NCI-H1694 treated with DMSO at 0.1 percent for 48 hours (cell line): ENCODE measurements at places on chromosomes 12 and 14.

DNA sequence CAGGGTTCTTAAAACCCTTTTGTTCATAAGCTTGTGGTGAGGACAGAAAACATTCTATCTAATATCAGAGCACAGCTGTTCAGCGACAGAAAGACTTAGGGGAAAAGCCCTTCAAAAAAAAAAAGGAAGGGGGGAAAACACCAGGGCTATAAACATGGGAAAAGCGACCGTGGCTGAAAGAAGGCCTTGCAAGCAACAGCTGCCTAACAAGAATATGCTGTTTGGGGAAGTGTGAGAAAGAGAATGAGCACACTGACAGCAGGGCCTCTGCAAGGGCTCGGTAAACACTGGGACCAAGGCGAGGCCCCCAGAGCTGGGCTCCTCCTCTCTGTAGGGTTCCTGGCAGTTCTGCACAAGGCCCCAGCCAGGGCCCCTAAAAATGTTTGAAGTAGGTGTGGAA, 27.4 kb upstream of the CCND2 start:
- no peak for DNase-seq

DNA sequence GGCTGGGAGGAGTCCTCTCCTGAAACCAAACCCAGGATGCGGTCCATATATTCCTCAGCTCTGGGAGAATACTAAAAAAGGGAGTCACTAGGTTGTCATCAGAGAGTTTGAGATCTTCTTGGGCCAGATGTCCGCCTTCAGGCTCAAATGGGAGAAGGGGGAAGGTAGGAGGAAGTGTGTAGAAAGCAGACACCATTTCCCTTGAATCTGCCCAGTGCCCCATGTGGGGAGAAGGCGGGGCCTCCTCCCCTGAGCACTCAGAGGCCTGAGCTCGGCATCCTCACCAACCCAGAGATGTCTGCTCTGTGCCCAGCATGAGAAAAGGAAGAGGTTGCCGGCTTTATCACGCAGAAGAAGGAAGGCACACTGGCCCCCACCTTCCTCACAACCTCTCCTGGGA, 37.3 kb downstream of the LTBP2 start:
- DNase-seq: no peak

DNA sequence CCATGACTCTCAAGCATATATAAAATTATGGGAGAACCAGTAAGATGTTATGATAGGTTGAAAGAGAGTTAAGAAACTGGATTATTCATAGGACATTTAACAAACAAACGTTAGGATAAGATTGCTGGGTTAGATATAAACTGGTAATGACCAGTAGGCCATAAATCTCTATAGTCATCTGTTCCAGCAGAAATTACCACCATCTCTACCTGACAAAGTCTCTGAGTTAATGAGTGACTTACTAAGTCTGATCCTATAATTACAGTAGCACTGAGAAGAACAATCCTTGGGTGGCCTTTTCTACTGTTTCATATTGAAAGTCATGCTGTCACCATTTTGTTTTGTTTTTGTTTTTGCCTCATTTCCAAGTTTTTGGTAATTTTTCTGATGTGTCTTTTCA, 136.9 kb upstream of the CNOT2 start:
- DNase-seq: no peak

- no peak for DNase-seq
Observed at GRCh38 chr12:130806574-130806973, 32.5 kb downstream of the STX2 start.

DNA sequence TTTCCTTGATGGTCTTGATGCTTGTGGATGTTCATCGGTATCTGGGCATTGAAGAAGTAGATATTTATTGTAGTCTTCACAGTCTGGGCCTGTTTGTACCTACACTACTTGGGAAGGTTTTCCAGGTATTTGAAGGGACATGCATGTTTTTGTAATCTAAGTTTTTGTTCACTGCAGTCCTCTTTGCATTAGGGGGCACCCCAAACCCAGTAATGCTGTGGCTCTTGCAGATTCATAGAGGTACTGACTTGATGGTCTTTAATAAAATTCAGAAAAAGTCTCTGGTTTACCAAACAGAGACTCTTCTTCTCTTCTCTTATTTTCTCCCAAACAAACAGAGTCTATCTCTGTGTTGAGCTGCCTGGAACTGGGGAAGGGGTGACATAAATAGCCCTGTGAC, 150.9 kb upstream of the SLC16A7 start:
- no peak for DNase-seq

- peak; percentile 44 for DNase-seq
Observed at GRCh38 chr12:44876544-44877410, 662 bp upstream of the NELL2 start.

DNA sequence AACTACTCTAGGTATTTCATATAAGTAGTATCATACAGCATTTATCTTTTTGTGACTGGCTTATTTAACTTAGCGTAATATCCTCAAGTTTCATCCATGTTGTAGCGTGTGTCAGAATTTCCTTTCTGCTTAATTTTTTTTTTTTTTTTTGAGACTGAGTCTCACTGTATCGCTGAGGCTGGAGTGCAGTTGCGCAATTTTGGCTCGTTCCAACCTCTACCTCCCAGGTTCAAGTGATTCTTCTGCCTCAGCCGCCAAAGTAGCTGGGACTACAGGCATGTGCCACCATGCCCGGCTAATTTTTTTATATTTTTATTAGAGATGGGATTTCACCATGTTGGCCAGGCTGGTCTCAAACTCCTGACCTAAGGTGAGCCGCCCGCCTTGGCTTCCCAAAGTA, 28.9 kb downstream of the PNMA1 start:
- no peak for DNase-seq

- DNase-seq: no peak
Observed at GRCh38 chr12:106389151-106389550, 31.6 kb downstream of the POLR3B start.

GRCh38 chr14:99736603-99737371, 52.7 kb downstream of the CYP46A1 start:
- DNase-seq: no peak

DNA sequence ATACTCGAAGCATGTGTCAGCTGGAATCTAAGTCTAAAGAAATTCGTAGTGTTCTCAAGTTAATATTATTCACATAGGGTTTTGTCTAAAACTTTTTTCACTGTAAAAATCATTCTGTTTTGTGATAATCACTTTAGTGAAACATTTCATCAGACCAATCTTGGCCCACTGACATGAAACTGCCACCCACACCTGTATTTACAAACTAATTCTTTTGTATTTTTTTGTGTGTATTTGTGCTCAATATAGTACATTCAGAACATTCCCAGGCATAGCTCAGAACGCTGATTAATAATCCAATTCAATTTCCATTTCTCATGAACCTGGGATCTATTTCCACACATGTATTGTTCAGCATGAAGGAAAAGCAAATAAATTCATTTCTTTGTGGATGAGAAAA, 191.7 kb downstream of the RASSF9 start:
- no peak for DNase-seq

DNA sequence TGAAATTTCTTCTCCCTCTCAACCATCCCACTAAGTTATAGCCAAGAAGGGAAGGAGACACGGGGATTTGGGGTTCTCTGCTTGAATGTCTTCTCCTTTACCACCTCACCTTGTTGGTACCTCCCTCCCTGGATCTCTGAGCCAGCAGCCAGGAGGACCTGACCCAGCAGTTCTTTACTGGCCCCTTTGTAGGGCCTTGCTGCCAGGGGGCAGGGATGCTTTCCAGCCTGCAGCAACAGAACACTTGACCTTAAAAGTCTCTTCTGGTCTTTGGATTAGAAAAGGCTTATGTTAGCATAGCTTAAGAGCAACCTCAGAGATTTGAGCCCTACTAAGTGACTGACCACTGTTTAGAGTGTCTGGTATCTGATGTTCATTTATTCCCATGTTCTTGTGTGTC, 10.4 kb downstream of the MLEC start:
- DNase-seq: no peak

DNA sequence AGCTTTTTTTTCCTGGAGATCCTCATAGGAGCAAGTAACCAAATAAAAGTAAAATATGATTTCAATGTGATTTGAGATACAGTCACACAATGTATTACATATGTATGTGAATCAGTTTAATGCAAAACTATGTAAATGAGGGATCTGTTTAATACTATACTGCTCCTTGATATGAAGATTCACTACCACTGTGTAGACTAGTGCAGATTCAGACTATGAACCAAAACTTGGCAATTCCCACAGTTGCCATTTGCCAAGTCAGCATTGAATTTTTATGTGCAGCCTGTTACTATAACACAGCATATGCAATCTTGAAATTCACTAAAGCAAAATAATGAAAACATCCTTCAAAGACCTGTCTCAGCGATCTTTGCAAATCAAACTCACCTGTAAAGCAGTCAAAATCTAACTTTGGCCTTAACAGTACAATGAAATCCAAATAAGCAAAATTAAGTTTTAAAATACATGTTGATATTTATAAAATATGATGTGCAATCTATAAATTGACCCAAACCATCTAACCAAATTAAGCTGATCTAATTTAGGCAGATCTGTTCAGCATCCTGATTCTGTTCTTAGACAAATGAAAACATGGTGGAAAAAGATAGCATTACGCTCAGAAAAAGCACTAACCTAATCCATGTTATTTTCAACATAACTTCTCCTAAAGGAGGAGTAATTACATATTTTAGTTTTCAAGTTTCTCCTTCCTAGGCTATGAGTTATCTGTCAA, 25.5 kb upstream of the LMNTD1 start:
- DNase-seq: no peak

DNA sequence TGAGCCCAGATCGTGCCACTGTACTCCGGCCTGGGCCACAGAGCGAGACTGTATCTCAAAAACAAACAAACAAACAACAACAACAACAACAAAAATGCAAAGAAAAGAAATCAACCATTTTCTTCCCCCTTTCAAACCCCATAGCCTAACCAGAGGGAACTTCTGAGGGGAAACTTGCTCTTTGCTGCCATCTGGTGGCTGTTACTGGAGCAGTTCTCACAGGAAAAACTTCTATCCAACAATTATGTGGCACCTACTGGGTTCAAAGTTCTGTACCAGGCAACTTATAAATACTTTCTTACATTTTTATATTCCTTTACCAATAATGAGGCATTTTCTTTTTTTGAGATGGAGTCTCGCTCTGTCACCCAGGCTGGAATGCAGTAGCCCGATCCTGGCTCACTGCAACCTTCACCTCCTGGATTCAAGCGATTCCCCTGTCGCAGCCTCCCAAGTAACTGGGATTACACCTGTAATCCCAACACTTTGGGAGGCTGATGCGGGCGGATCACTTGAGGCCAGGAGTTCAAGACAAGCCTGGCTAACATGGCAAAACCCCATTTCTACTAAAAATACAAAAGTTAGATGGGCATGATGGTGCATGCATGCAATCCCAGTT, 50.9 kb upstream of the BICDL1 start:
- DNase-seq: peak; percentile 38

- DNase-seq: no peak
Observed at GRCh38 chr12:49933796-49934195, 16.7 kb upstream of the AQP2 start.

DNA sequence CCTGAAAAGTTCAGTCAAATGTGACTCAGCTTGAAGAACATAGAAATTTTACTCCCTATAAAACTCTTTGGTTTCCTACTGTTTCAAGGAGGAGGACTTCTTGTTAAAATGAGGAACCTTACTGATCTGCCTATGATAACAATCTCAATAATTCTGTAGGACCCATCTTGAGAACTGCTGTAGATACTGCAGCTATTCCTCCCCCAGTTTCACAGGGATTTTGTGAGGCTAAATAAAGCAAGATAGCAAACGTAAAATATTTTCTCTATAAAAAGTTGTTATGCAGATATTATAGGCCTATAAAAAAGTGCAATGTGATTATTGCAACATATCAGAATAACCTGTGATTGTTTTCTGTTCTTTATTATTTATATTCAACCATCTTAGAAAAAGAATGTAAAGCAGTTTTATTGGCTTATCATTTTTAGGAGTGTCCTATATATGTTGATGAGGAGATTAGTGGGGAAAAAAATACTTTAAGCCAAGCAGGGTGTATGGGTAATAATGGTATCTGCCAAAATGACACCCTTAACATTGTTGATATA, 12.1 kb downstream of the CLEC14A start:
- no peak for DNase-seq

DNA sequence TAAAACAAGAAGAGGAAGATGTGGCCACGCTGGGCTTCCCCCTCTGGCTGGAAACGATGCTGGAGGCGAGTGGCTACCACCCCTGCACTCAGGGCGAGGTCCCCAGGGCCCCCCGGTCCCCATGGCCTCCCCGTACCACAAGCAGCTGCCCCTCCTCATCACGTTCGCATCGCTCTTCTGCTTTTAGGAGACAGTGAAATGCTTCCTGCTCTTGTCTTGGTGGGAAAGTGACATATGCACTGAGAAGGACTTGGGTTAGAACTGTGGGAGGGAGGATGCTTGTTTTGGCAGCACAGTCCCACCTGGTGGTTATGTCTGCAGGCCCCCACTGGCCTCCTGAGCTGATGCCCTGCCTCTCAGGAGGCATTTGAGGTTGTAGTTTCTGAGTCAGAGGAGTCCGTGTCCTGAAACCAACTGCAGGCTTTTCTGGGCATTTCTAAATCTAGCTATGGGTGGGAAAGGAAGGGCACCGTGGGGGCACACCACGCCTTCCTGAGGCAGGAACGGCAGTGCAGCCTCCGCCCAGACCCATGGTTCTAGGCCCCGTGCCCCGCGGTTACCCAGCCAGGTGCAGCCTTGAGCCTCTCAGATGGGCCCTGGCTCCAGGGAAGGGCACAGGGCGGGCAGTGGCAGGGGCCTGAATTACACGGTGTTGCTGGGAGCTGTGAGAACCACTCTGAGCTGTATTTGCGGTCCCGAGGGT, 139.3 kb downstream of the ADGRD1 start:
- DNase-seq: no peak

GRCh38 chr12:47785036-47785886, 12.2 kb downstream of the SLC48A1 start:
- DNase-seq: no peak

- DNase-seq: no peak
Observed at GRCh38 chr12:52253391-52254179, 20.5 kb downstream of the KRT7 start.
